Transverse colon (tissue), 4 donors: ENCODE measurements at places on chromosomes 6 and 20. TPM values are rescaled to one million over a fixed set of nuclear protein-coding genes. Genes with fewer than 3 reads are reported as not detected.

DNA sequence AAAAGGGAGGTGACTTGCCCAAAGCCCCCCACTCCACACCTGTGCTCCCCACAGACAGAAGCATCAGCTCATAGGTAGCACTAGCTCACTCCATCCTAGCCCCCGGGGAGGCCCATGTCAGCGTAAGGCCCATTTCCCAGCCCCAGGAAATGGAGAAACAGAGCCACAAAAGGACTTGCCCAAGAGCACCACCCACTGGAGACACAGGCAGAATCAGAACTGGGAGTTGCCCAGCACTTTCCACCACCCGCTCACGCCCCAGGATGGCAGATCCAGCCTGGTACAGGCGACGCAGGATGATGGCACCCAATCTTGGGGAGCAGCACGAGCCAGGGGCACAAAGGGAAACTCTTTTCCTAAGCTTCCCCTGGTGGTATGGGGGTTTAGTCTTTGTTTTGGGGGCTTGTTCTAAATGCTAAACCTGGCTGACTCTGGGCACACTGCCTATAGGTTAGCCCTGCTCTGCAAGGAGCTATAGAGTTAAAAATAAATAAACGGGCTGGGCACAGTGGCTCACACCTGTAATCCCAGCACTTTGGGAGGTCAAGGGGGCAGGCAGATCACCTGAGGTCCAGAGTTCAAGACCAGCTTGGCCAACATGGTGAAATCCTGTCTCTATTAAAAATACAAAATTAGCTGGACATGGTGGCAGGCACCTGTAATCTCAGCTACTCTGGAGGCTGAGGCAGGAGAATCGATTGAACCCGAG lies 11.8 kb downstream of the C20orf203 start:
- no peak for DNase-seq
- no peak overlapping the region for H3K4me3 ChIP-seq

GRCh38 chr6:168376120-168376519 lies 56.5 kb upstream of the DACT2 start:
- no peak for DNase-seq
- no peak overlapping the region for H3K27ac ChIP-seq
- no peaks in the 10 kb centered on the region for H3K4me1 ChIP-seq
- H3K27me3 ChIP-seq: no peaks in the 10 kb centered on the region

GRCh38 chr6:74785236-74785635 lies 420.6 kb downstream of the COL12A1 start:
- DNase-seq: no peak
- no peak overlapping the region for H3K4me3 ChIP-seq
- H3K4me1 ChIP-seq: no peaks in the 10 kb centered on the region
- H3K36me3 ChIP-seq: no peaks in the 10 kb centered on the region
- no peak overlapping the region for H3K27ac ChIP-seq

DNA sequence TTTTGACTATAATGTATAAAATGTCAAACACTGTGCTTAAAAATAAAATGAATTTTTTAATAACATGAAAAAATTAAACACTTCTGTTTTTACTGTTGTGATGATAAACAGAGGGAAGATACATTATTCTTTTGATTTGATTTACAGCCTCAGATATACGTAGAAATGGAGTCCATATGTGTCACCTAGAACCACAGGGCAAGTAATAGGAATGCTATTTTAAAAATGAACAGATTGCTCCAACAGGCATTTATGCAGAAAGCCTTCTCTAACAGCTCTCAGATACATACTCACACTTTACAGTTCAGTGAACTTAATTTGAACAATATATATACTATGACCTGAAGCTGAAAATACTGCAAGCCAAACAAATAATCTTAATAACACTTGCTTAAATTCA lies 1551.0 kb downstream of the GRIK2 start:
- no peaks in the 10 kb centered on the region for H3K27me3 ChIP-seq
- no peak overlapping the region for H3K27ac ChIP-seq
- no peak for DNase-seq
- no peaks in the 10 kb centered on the region for H3K4me1 ChIP-seq

- H3K27ac ChIP-seq: no peak overlapping the region
- no peak overlapping the region for H3K4me3 ChIP-seq
- no peaks in the 10 kb centered on the region for H3K36me3 ChIP-seq
- H3K4me1 ChIP-seq: no peaks in the 10 kb centered on the region
- H3K27me3 ChIP-seq: no peaks in the 10 kb centered on the region
- DNase-seq: no peak
Observed at GRCh38 chr6:23097566-23097965, 528.2 kb downstream of the HDGFL1 start.

GRCh38 chr20:58515233-58516212 lies at the start of gene APCDD1L:
TSS of gene APCDD1L (minus strand) at chr20:58515399. CDS start at chr20:58514707, 692 bp downstream.
- no peak within 1 kb of the TSS for H3K27ac ChIP-seq
- peaks cover 42% of the 10 kb centered on the region for H3K27me3 ChIP-seq
- H3K36me3 ChIP-seq: no peaks in the 10 kb centered on the region
- peak within 1 kb of the TSS; percentile 36 for H3K4me3 ChIP-seq

The MAS1 gene
- total RNA-seq: not detected

The AVP gene
- total RNA-seq: not detected

The GCM1 gene
- total RNA-seq: not detected

GRCh38 chr6:3306848-3307247 lies 48.1 kb downstream of the PSMG4 start:
- H3K27ac ChIP-seq: no peak overlapping the region
- H3K4me1 ChIP-seq: no peaks in the 10 kb centered on the region
- H3K4me3 ChIP-seq: no peak overlapping the region
- no peaks in the 10 kb centered on the region for H3K27me3 ChIP-seq
- H3K36me3 ChIP-seq: no peaks in the 10 kb centered on the region
- peak; percentile 4 for DNase-seq

The TAB2 gene
- total RNA-seq: 43.6 TPM

DNA sequence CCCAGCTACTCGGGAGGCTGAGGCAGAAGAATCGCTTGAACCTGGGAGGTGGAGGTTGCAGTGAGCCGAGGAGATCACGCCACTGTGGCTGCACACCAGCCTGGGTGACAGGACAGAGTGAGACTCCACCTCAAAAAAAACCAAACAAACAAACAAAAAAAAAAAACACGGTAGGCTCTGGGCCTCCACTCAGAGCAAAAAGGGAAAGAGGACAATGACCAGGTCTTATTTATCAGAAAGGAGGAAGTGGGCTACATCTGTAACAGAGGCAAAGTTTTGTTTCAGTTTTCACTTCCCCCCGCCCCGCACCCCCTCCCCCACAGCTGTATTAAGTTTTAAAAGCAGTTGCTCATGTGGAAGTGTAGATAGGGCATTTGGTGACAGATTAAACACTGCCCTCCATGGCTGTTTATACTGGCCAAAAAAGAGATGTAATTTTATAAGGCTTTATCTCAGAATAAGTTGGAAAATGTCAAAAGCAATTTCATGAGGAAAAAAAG lies 114.6 kb downstream of the RCAN2 start:
- no peak overlapping the region for H3K27ac ChIP-seq
- H3K4me1 ChIP-seq: peaks cover 9% of the 10 kb centered on the region
- DNase-seq: no peak
- no peaks in the 10 kb centered on the region for H3K27me3 ChIP-seq

DNA sequence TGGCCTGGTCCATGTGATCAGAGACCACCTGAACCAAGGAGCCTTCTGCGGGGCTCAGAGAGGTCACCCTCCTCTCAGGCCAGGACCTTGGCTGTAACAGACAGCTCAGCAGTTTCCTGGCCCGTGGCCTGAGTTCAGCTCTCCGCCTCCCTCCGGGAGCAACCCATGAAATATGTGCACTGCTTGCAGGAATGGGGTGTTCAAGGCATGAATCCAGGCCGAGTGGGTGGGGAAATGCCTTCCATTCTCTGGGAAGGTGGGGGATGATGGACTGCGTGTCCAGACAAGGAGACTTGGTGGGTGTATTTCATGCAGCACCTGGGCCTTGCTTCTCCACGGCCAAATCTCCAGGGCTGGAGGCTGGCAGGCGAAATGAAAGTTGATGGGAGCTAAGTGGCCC lies 46.0 kb downstream of the SIRPA start:
- no peaks in the 10 kb centered on the region for H3K27me3 ChIP-seq
- no peak for DNase-seq
- no peak overlapping the region for H3K27ac ChIP-seq
- H3K36me3 ChIP-seq: no peaks in the 10 kb centered on the region

- H3K4me1 ChIP-seq: peaks cover 13% of the 10 kb centered on the region
- peak overlapping the region; percentile 45 for H3K4me3 ChIP-seq
- peak overlapping the region; percentile 41 for H3K27ac ChIP-seq
- H3K27me3 ChIP-seq: peaks cover 32% of the 10 kb centered on the region
Observed at GRCh38 chr6:152636609-152637295, 410 bp downstream of the SYNE1 start.

- no peaks in the 10 kb centered on the region for H3K36me3 ChIP-seq
- H3K27ac ChIP-seq: no peak overlapping the region
- no peaks in the 10 kb centered on the region for H3K27me3 ChIP-seq
- H3K4me3 ChIP-seq: no peak overlapping the region
- no peaks in the 10 kb centered on the region for H3K4me1 ChIP-seq
Observed at GRCh38 chr6:160297310-160297709, 38.7 kb upstream of the SLC22A2 start.

GRCh38 chr20:46078954-46079353 lies 10.8 kb downstream of the NCOA5 start:
- no peaks in the 10 kb centered on the region for H3K27me3 ChIP-seq
- peaks cover 12% of the 10 kb centered on the region for H3K36me3 ChIP-seq
- peaks cover 26% of the 10 kb centered on the region for H3K4me1 ChIP-seq
- no peak overlapping the region for H3K4me3 ChIP-seq
- no peak overlapping the region for H3K27ac ChIP-seq

DNA sequence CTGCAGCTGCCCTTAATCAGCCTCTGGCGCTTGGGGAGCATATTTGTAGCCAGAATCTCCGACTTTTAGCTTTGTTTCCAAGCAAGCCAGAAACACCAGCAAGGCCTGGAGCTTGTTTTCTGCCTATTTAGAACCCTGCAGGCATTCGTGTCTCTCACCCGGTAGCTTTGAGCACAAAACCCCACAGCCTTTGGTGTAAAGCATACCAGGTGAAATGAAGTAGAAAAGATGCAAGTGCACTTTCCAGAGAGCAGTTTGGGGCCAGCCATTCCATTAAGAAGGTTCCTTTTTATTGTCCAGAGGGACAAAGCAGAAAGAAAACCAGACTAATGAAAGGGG lies 736 bp downstream of the FAM217B start:
- H3K27me3 ChIP-seq: no peaks in the 10 kb centered on the region
- peak overlapping the region; percentile 98 for H3K27ac ChIP-seq
- peaks cover 46% of the 10 kb centered on the region for H3K4me1 ChIP-seq
- no peaks in the 10 kb centered on the region for H3K36me3 ChIP-seq
- no peak for DNase-seq

DNA sequence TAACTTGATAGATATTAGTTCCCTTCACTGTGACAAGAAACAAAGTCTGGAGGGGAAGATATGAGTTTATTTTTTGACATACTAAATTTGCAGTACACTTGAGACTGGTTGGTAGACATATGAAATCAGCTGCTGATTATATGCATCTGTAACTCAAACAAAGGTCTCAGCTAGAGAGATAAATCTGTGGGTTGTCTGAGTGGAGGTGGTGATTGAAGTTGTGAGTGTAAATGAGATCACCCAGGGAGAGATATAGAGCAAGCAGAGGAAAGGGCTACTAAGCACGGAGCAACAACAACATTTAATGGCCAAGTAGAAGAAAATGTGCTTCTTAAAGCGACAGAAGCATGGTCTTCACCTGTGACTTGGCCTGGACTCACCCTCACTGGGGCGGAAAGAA lies 173.2 kb upstream of the EYA4 start:
- H3K27me3 ChIP-seq: no peaks in the 10 kb centered on the region
- no peak for DNase-seq
- H3K27ac ChIP-seq: no peak overlapping the region

GRCh38 chr6:156161471-156161870 lies 615.7 kb upstream of the ARID1B start:
- H3K4me1 ChIP-seq: no peaks in the 10 kb centered on the region
- DNase-seq: no peak
- H3K27ac ChIP-seq: no peak overlapping the region
- no peak overlapping the region for H3K4me3 ChIP-seq
- H3K36me3 ChIP-seq: no peaks in the 10 kb centered on the region
- H3K27me3 ChIP-seq: no peaks in the 10 kb centered on the region

The CEP250 gene
- total RNA-seq: 22.8 TPM

DNA sequence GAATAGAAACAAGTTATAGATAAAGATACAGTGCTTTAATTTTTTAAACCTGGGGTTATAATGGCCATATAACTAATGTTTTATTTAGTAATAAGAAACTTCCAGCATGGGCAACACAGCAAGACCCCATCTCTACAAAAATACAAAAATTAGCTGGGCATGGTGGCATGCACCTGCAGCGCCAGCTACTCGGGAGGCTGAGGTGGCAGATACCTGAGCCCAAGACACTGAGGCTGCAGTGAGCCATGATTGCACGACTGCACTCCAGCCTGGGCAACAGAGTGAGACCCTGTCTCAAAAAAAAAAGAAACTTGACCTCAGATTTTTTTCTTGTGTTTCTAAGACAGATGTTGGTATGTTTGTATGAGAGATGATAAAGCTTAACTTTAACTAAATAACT lies 22.9 kb downstream of the EEF1A1 start:
- H3K27me3 ChIP-seq: no peaks in the 10 kb centered on the region
- no peaks in the 10 kb centered on the region for H3K4me1 ChIP-seq
- no peak overlapping the region for H3K27ac ChIP-seq
- peaks cover 65% of the 10 kb centered on the region for H3K36me3 ChIP-seq

GRCh38 chr20:50012282-50013263 lies 29.8 kb downstream of the SNAI1 start:
- no peaks in the 10 kb centered on the region for H3K36me3 ChIP-seq
- DNase-seq: peak; percentile 28
- H3K27ac ChIP-seq: no peak overlapping the region
- H3K4me3 ChIP-seq: no peak overlapping the region
- H3K4me1 ChIP-seq: no peaks in the 10 kb centered on the region

DNA sequence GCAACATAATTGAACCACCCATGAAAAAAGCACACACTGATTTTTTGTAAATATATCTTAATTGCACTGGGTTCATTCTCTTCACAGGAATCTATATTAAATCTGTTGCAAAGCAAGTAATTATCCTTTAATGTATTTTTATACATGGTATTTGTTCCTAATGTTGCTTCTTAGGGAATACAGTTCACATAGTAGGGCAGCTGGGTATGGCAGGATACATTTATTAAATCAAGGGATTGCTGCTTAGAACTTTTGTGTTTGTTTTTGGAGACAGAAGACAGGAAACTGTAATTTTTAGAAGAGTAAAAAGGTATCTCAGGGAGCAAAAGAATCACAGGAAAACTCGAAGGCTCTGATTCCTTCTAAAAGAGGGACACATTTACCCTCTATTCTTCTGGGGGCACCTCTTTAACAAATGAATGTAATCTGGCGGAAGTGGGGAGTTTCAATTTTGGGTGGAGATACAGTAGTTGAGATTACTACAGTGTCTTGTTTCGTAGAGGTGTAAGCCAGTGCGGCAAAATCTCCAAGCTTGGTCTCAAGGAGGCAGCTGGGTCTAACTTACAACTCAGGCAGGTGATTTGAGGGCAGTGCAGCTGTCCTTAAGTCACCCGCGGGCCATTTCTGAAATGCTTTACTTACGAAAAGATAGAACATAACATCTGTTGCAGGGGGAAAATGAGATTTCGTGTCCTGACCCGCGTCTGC lies 812 bp upstream of the SMIM13 start:
- H3K4me3 ChIP-seq: peak overlapping the region; percentile 99
- H3K27me3 ChIP-seq: no peaks in the 10 kb centered on the region
- peak; percentile 58 for DNase-seq
